ENCODE measurements at places on chromosomes 11 and 22.
A peak's percentile ranks its signal among the peaks of the same experiment; 100 is the strongest.

DNA sequence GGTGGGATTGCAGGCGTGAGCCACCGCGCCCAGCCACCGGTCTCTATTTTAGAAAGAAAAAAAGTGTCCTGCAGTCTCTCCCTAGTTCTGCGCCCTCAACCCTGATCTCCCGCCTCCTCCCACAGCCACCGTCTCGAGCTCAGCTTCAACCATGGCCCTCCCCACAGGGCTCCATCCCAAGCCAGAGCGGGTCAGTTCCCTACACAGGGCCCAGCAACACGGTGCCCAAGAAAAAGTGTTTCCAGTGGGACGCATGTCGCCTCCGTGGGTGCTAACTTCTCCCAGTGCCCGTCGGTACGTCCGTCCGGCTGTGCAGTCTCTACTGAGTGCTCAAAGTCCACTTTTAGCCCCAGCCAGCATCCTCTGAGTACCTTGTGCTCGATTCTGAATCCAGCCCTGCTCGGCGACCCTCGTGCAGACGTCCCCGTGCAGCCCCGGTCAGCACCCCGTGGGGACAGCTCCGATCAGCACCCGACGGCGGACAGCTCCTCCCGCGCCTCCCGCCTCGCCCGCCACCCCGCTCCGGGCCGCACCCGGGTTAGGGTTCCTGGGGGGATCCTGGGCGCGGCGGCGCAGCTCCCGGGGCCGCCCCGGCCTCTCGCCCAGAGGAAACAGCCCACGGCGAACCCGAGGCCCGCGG, 657 bp upstream of the MAPK8IP2 start:
- peak; percentile 78 for DNase-seq

DNA sequence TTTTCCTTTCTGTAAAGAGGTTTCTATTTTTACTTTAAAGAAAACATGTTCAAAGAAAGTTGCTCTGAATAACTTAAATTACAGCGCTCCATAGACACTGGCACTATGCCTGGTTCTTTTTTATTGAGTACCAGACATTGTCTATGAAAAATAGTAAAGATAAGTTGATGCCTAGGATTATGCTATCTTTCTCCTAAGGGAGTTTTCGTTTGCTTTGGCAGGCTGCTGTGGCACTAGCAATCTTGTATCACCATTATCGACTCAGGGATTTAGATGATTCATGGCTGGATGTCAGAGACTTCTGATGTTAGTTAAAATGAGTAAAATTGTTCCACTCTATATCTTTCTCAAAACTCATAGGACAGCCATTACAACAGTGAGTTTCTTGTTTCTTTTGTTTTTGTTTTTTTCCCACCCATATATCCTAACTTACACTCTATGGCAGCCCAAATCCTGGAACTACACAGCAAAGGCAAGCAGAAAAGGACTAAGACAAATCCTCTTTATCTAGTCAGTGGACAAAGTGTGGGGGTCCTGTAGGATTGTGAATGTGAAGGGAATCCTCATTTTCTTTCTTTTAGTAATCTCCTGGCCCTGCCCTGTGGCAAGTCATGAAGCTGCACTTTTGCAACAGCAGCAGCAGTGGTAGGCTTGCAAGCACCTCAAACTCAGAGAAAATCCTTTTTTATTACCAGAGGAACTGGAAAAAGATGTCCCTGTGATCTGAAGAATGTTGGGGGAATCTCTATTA, 20.7 kb downstream of the SLN start:
- DNase-seq, result no peak

DNA sequence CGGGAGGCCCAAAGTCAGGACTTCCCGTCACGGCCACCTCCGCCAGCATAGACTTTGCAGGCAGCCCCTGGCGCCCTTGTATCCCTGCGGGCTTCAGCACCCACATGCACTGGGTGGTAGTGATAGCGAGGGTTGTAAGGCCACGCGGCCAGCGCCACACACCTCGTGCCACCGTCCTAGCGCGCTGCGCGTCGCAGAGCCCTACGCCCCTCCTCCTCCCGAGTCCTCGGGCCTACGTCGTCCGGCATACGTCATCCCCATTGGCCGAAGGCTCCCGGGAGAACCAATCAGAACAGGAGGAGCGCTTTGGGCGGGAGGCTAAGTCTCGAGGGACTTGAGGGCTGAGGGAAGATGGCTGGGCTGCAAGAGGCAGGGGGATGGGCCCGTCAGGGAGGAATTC, 1.3 kb upstream of the BTBD18 start:
- DNase-seq, result no peak

DNA sequence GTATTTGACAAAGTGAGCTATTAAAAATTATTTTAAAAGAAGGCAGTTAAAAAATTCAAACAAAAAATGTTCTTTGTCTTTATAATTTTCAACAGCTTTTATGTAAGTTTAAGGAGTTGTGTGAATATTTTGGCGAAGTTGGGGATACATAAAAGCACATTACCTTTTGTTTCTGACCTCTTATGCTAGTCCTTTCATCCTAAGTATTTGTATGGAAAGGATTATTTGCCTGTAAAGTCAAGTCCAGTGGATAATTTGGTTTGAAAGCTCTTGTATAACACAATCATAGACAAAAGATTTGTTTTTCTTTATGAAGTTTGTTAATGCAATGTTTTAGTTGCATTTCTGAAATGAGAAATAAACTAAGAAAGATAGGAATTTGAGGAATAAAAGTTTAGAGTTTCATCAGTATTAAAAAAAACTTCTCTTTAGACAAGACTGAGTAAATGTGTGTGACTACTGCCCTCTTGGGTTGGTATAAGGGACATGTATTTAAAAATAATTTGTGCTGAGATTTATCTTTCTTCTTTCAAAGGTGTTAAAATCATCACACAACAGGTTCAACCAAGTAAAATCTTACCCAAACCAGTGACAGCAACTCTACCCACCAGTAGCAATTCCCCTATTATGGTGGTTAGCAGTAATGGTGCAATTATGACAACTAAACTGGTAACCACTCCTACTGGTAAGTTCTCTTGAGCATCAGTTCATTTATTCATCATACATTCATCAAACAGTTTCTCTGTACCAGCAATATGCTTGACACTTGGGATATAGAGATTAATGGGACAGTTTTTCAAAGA, 68.2 kb downstream of the EMSY start:
- no peak for DNase-seq

DNA sequence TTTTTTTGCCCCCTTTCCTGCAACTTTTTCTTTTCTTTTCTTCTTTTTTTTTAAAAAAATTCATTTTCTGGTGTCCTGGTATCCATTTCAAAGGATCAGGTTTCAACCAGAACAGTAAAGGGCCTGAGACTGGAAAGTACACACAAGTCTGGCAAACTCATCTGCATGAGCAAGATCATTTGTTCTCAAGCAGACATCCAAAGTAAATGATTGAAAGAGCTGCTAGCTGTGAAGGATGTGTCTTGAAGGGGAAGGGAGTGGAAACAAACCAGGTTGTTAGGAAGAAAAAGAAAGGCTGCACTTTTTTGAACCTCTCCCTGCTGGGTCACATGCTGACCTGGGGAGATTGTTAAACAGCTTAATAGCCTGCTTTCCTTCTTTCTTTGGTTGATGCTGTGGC, 5.3 kb downstream of the YAP1 start:
- no peak for DNase-seq

- DNase-seq, result no peak
Observed at GRCh38 chr22:20463324-20464095, 25.9 kb upstream of the SCARF2 start.

Measured in sciatic nerve (tissue), 2 donors.